Activated CD8-positive, alpha-beta memory T cell treated with anti-CD3 and anti-CD28 coated beads for 24 hours (primary cell): ENCODE measurements at places on chromosomes 5 and 9.

- no peak for DNase-seq
Observed at GRCh38 chr5:19258686-19259085, 729.3 kb downstream of the CDH18 start.

- DNase-seq: no peak
Observed at GRCh38 chr5:128644863-128645262, 106.8 kb upstream of the FBN2 start.

DNA sequence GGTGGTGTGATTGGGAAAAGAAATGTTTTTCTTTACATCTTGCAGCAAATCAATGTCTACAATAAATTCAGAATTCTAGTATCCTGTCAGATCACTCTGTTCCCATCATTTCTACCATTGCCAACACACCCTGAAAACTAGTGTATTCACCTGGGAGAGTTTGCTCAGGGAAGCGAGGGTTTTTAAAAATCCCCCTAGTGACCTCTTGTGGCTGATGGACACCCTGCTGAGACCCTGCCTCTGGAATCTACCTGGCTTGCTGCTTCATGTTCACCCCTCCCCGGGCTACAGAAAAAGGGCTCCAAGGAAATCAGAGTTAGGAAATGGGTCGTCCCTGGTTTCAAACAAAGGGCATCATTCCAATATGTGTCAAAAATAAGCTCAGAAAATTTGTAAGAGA lies 21.4 kb upstream of the ALDOB start:
- DNase-seq: no peak

DNA sequence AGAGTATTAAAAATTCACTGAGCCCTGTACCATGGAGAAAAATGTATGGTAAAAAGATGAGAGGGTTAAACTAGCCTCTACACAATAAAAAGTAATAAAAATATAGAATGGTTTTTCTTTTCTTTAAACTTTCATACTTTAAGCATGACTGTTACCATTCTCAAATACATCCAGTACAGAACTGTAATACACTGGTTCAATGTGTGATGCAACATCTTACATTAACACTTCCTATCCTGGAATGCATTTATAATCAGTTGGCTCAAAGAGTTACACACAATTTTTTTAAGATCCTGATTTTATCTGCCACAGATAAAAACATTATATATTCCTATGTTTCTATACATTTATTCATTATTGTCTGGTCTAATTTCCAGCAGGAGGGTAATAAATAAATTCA lies 4.7 kb downstream of the GNAQ start:
- no peak for DNase-seq

DNA sequence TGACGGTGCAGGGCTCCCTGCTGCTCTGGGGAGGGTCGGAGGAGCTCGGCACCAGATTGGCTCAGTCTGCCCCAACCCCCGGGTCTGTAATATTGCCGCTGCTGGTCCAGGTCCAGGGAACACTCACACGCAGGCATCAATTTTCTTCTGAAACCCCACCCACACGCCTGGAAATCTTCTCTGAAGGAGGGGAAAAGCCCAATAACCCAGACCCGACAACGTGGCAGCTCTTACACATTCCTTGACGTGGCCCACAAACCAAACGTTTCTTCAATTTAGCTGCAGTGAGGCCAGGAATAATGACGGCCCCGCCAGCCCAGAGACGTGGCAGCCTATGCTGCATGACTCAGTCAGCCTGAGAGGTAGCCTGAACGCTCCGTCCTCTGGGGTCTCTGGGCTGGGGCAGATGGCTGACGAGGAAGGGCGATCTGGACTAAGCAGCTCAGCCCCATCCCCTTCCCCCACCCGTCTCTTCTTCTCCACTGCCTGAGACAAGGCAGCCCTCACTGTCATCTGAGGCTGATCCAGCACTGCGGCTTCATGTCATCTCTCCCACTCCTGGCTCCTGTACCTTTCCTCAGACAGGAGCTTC lies 9.9 kb upstream of the SPARC start:
- DNase-seq: no peak

DNA sequence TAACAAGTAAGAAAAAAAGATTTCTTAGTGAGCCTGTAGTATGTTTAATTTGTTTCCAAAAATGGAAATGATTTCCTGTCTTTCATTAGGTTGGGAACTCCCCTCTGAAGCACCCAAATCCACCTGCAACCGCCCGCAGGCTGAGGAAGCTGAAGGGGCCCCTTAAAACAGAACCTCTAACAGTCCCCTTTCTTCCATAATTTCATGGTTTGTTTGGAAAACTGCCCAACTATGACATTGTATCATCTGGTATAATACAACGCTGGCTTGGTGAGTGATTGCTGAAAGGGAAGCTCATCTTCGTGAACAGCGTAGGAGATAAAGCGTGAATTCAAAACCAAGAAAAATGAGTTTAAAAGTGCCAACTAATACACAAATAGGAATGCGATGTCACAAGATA lies 215.5 kb downstream of the FSTL4 start:
- DNase-seq: peak; percentile 44

DNA sequence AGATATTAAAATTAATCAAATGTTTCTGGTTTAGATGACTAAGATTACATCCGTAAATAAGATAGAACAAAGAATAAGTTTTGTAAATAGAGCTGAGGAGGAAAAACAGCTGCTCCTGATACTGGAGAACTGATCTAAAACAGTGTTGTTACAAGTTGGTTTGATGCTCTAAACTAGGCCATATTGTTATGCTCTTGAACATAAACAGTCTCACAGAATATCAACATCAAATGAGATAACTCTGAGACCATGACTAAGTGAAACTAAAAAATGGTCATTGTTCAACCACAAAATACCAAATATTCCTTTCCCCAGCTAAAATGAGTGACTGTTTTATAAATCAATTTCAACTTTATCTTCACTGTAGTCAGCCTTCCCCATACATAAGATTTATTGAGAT lies 16.5 kb upstream of the SRFBP1 start:
- no peak for DNase-seq

- no peak for DNase-seq
Observed at GRCh38 chr5:2916076-2916682, 164.7 kb upstream of the IRX2 start.

DNA sequence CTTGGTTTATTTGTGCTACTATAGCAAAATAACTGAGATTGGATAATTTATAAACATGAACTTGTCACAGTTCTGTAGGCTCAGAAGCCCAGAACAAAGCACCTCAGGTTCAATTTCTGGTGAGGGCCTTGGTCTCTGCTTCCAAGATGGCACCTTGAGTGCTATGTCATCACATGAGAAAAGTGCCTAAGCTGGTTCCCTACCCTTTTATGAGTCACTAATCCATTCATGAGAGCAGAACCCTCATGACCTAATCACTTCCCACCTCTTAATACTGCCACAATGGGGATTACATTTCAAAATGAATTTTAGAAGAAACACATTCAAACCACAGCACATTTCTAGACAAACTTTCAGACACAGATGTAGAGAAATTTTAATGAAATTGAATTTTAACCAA lies 98.2 kb upstream of the PRSS3 start:
- DNase-seq: no peak

- DNase-seq: no peak
Observed at GRCh38 chr9:132973713-132974112, 4.8 kb upstream of the GFI1B start.

DNA sequence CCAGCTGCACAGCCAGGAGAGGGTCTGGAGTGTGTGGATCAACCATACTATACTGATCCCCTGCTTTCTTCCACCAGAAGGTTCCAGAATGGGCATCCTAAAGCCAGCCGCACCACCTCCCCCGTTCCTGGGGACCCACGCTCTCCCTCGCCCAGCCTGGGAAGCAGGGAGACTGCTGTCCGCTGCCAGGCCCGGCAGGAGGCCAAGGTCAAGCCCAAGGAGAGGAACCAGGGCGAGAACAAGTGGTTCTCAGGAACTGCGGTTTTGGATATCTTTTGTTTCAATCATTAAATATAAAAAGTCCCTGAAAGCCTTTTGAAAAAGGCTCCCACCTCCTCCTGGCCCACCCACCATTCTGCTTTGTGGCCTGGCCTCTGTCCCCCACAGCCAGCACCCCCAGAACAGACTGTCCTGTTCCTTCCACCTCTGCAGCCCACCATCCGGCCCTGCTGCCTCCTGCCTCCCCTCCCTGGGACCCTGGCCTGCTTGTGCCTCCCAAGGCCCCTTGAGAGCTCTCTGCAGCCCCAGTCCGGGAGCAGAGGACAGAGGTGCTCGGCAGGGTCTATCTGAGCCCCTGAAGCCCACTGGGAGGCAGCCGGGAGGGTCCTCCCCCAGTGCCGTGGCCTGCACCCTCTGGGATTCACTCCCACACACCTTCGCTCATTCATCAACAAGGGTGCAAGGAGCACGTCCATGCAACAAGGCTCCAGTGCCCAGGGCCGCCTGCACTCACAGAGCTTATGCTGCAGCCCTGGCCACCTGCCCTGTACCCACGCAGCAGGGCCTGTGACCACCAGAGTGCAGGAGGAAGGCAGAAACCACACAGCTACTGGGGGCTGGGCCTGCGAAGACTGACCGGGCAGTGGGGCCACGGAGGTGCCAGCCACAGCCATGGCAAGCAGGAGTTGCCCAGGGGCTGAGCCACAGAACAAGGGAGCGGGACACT lies 614 bp upstream of the LCN6 start:
- DNase-seq: no peak

DNA sequence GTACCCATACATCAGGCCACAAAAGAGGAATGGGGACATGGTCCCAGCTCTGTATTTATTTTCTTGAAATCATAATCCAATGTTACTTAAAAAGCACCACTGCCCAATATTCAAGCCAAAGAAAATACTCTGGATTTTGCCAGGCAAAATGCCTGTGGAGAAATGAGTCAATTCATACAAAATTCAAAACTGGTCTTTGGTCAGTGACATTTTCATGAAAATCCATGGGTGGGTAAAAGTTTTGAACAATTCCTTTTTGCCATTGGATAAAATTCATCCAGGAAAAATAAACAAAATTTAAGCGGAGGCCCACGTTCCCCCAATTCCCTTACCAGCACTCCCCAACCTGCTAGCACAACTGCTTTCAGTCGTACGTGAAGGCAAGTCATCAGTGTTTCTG lies 186.2 kb downstream of the GLIS3 start:
- no peak for DNase-seq
